Left colon (tissue), 2 donors: ENCODE measurements at places on chromosomes 1 and 21. TPM values are rescaled to one million over a fixed set of nuclear protein-coding genes. Genes with fewer than 3 reads are reported as not detected.

The OR2AJ1 gene
- total RNA-seq, result not detected

The NPHS2 gene
- total RNA-seq, result 0.20 TPM

The EFNA1 gene
- 176 TPM for total RNA-seq

The MAD2L2 gene
- total RNA-seq, result 7.4 TPM

The LCE1A gene
- total RNA-seq, result not detected

The RAP1GAP gene
- total RNA-seq, result 45.2 TPM

The TDRD10 gene
- 1.0 TPM for total RNA-seq

The LCE3E gene
- total RNA-seq, result not detected

The KIRREL1 gene
- 5.6 TPM for total RNA-seq

The SEMA6C gene
- total RNA-seq, result 2.7 TPM

The DMAP1 gene
- 44.4 TPM for total RNA-seq

The GBP4 gene
- 3.9 TPM for total RNA-seq

The AMY1C gene
- total RNA-seq, result not detected

The NR1I3 gene
- total RNA-seq, result 0.53 TPM

The OR2T2 gene
- total RNA-seq, result not detected

The REN gene
- 0.59 TPM for total RNA-seq

The LCE1F gene
- total RNA-seq, result not detected

The TEX38 gene
- not detected for total RNA-seq

The IL24 gene
- not detected for total RNA-seq

The IGSF9 gene
- 31.5 TPM for total RNA-seq

The MIXL1 gene
- total RNA-seq, result 0.15 TPM

The SVBP gene
- total RNA-seq, result 11.7 TPM

The SPRR4 gene
- not detected for total RNA-seq

The CD1B gene
- total RNA-seq, result not detected

The ANGPTL3 gene
- total RNA-seq, result not detected

The CSMD2 gene
- total RNA-seq, result 0.15 TPM

The CYP4A22 gene
- total RNA-seq, result not detected
